ENCODE measurements at places on chromosomes 6 and 20.

DNA sequence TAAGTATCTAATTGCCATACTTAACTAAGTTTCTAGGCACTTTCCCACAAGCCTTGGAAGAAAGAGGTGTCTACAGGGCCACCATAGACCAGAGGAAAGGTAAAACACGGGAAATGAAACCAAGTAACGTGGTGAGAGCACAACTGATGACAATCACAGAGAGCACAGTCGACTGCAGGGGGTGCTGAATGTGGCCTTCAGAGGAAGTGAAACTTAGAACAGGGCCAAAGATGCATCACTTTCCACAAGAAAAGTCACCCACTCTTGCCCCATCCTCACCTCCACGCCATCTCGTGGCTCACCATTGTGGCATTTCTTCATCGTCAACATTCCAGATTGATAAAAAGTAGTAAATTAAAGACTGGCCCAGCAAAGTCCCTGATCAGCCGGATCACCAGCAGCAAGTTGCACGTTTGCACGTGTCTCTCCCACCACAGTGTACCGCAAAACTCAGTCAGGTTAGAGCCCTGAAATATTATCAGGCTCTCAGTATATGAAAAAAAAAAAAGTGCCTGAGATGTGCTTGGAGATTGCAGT is 31.4 kb downstream of the HIVEP2 start:
- no peak for DNase-seq

GRCh38 chr6:105934708-105935107 is 151.4 kb upstream of the PRDM1 start:
- DNase-seq: no peak

DNA sequence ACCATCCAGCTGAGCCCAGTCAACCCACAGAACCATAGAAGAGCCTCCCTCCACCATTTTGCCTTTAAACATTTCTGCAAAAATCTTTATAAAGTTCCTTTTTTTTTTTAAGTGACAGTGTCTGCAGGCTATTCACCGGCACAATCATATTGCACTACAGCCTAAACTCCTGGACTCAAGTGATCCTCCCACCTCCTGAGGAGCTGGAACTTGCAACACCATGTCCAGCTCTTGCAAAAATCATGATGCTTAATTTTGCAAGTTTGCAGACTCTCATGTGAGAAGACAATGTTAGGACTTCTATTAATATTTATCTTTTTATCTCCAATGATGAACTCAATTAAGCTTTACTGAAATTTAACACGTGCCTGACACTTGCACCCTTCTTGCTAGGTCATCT is 88.8 kb downstream of the INSM1 start:
- DNase-seq: no peak

- no peak for DNase-seq
Measured at GRCh38 chr6:141123049-141123448, 1009.7 kb upstream of the GJE1 start.

GRCh38 chr6:139064981-139065665 is 36.6 kb downstream of the ABRACL start:
- no peak for DNase-seq

GRCh38 chr6:16575655-16576054 is 185.6 kb downstream of the ATXN1 start:
- DNase-seq: no peak

DNA sequence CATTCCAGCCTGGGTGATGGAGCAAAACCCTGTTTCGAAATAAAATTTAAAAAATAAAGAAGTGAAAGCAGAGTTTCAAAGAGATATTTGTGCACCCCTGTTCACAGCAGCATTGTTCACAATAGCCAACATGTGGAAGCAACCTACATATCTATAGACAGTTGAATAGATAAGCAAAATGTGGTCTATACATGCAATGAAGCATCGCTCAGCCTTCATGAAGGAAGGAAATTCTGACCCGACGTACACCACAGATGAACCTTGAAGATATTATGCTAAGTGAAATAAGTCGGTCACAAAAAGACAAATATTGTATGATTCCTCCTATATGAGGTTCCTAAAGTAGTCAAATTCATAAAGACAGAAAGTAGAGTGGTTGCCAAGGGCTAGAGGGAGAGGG is 6.5 kb upstream of the NCOA6 start:
- no peak for DNase-seq

DNA sequence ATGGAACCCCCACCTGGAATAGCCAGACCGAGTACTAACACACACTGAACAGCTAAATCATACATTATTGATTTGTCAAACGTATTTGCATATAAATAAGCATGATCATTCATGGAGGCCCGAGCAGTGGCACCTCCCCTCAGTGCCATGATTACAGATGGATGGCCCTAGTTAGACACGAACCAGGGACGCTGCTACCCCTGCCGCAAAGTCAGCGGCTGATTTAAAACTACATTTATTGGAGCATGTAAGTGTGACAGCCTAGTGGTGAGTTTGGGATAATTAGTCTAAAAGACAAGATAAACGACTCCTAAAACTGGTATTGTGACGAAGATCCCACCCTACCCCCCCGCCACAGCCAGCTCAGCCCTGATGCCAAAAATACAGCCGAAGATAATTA is 159.1 kb upstream of the MAFB start:
- DNase-seq: no peak

DNA sequence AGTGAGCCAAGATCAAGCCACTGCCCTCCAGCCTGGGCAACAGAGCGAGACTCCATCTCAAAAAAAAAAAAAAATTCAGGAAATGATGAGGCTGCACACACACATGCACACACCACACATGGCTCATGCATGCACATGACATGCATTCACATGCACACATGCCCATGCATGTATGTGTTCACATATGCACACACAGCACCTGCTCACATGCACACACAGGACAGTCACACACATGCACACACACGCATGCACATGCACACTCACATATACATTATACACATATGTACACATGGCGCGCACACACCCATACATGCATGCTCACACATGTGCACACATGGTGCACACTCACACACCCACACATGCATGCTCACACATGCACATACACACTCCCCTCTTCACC is 22.5 kb downstream of the RIPOR3 start:
- no peak for DNase-seq

GRCh38 chr20:7248281-7249201 is 481.1 kb downstream of the BMP2 start:
- DNase-seq: no peak

- no peak for DNase-seq
Measured at GRCh38 chr6:106128981-106129781, 43.0 kb downstream of the PRDM1 start.

DNA sequence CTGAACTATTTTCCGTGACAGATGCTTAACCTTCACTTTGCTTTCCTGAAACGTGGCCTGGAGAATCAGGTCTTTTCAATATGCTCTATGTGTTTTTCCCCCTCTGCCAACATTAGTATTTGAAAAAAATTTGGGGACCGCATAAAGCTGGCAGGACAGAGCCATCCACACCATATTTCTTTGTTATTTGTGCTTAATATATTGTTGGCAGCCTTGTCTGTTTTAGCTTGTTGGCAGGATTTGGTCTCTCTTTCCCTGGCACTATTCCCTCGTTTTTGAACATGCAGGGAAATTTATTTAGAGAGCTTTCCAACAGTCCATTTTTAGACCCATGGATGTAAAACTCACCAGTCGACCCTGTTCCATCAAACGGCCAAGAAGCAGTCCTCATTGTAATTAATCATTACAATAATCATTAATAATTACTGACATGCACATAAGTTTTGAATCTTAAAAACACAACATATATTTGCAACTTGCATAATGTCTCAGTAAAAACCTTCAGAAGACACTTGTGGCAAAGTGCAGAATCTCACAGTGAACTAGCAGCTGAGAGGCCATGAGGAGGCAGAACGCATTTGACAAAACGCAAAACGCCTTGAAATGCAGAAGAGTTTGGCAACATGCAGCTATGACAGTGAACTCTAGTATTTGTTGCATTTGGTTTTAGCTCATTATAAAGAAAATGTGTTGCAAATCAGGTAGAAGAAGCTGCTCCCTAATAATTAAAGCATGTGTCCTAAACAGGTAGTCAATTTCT is 514.2 kb downstream of the C6orf118 start:
- DNase-seq: no peak

GRCh38 chr6:56714982-56715456 is 72.3 kb upstream of the DST start:
- DNase-seq: no peak

DNA sequence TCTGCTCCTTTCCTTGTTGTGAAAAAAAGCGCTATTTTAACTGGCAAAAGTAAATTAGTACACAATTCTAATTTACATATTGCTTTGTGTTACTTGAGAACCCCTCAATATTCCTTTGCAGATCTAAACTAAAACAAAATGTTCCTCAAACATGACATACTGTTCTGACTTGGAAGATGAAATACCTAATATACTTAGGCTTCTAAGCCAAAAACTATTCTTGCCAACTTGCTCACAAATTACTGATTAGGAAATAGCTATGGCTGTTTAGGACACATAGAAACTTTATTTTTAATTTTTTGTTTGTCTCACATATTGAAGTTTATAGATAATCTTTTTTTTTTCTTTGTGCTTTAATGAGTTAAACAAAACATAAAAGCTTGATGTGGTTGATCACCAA is 542.2 kb downstream of the GRIK2 start:
- no peak for DNase-seq

GRCh38 chr20:2301164-2301622 is 5.4 kb downstream of the TGM3 start:
- peak; percentile 94 for DNase-seq

- no peak for DNase-seq
Measured at GRCh38 chr6:15527838-15528617, 134.8 kb downstream of the DTNBP1 start.

GRCh38 chr6:151374036-151374683 is 17.2 kb downstream of the ZBTB2 start:
- DNase-seq: peak; percentile 38

- peak; percentile 90 for DNase-seq
Measured at GRCh38 chr6:136365776-136366354, 76.2 kb upstream of the BCLAF1 start.
